ENCODE measurements at places on chromosomes 2 and 18. TPM values are rescaled to one million over a fixed set of nuclear protein-coding genes. Genes with fewer than 3 reads are reported as not detected.

YWHAQ gene
- polyA plus RNA-seq, result 280 TPM

ATP6V1B1 gene
- polyA plus RNA-seq, result 0.27 TPM

ABCG8 gene
- 0.01 TPM for polyA plus RNA-seq

MC4R gene
- 0.08 TPM for polyA plus RNA-seq

CAPG gene
- 76.0 TPM for polyA plus RNA-seq

C1D gene
- polyA plus RNA-seq, result 31.2 TPM

LIMS3 gene
- polyA plus RNA-seq, result 1.1 TPM

ST8SIA3 gene
- 0.09 TPM for polyA plus RNA-seq

ANKRD30BL gene
- polyA plus RNA-seq, result not detected

RAB27B gene
- polyA plus RNA-seq, result 0.90 TPM

C2orf80 gene
- not detected for polyA plus RNA-seq

PLEK gene
- polyA plus RNA-seq, result 4.7 TPM

SIX2 gene
- polyA plus RNA-seq, result 1.7 TPM

SLC4A5 gene
- polyA plus RNA-seq, result 0.92 TPM

PLB1 gene
- polyA plus RNA-seq, result 4.7 TPM

HNMT gene
- polyA plus RNA-seq, result 44.7 TPM

ZNF385B gene
- polyA plus RNA-seq, result 0.47 TPM

UPP2 gene
- polyA plus RNA-seq, result not detected

CRYGC gene
- not detected for polyA plus RNA-seq

MPV17 gene
- polyA plus RNA-seq, result 89.2 TPM

GNAL gene
- 19.7 TPM for polyA plus RNA-seq

PARD3B gene
- polyA plus RNA-seq, result 9.1 TPM

DTNB gene
- polyA plus RNA-seq, result 5.4 TPM

ERICH2 gene
- 0.77 TPM for polyA plus RNA-seq

SERPINB5 gene
- 5.6 TPM for polyA plus RNA-seq
